Tibial nerve (tissue), 4 donors: ENCODE measurements at places on chromosomes 12 and 14. TPM values are rescaled to one million over a fixed set of nuclear protein-coding genes. Genes with fewer than 3 reads are reported as not detected.

YEATS4 gene
- 55.5 TPM for total RNA-seq

DNA sequence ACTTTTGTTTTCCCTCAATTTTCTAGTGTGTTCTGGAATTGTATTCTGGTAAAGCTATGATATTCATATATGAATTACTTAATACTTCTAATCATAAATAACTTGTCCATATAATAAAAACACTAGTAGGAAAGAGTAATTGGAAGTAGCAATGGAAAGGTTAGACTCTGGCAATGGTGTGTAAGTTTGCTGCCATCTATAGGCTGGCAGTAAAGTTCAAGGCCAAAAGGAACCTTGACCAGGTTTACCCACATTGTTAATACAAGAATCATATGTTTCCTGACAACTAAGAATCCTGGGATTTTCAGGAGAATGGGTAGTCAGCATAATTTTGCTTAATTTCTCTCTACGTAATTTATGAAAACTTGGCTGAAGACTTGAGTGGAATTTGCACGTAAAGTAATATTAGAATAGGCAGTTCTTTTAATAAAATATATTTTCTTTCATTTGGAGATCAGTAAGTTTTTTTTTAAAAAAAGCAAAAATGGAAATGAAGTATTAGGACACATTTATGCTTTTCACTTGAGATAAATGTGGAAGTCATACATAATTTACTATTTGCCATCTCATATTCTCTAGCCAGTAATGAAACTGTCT is 926.7 kb downstream of the GALC start:
- H3K27me3 ChIP-seq, result no peaks in the 10 kb centered on the region
- no peak for DNase-seq
- no peak overlapping the region for H3K4me3 ChIP-seq
- H3K36me3 ChIP-seq, result no peaks in the 10 kb centered on the region
- no peaks in the 10 kb centered on the region for H3K4me1 ChIP-seq

BEST3 gene
- total RNA-seq, result not detected

FAM181A gene
- not detected for total RNA-seq

TMEM63C gene
- total RNA-seq, result not detected

DNA sequence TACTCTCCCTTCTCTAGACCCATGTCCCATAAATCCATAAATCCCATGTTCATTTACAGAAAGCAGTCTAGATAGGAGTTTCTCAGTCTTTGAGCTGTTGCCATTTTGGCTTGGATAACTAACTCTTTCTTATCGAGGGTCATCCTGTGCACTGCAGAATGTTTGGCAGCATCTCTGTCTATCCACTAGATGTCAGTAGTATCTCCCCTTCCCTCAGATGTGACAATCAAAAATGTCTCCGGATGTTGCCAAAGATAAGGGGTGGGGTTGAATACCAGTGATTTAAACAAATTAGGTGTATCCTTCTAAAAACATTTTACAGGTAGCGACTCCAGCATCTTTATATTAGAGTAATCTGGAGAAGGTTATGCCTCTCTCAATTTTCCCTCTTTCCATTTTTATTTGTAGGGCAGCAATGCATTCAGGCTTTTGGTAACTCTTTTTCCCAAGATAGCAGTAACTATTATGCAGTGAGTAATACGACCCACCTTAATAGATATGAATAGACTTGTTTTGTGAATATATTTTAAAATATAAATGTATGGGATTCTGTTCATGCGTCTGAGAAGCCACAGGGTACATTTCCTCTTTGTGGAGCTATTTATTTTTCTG is 100.7 kb downstream of the LRRK2 start:
- no peaks in the 10 kb centered on the region for H3K27me3 ChIP-seq
- no peak for DNase-seq
- no peak overlapping the region for H3K4me3 ChIP-seq
- no peak overlapping the region for H3K27ac ChIP-seq

DNA sequence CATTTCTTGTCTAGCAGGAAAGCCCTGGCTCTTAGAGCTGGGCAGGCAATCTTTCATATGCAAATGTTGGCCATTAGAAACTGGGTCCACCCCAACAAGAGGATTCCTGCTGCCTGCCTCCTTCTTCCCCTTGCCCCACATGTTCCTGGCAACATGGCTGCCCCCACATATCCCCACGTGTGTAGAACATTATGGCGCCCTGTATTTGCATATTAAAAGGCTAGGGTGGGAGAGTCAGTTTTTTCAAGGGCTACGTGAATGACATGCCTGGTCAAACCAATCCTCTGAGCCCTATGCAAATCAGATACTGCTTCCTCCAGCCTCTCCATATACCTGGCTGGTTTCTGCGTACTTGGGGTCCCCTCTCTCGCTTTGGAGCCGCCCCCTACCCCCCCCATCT is 514.0 kb downstream of the FUT8 start:
- H3K4me3 ChIP-seq, result no peak overlapping the region
- H3K27ac ChIP-seq, result no peak overlapping the region
- H3K36me3 ChIP-seq, result no peaks in the 10 kb centered on the region
- no peaks in the 10 kb centered on the region for H3K27me3 ChIP-seq
- no peak for DNase-seq
- H3K4me1 ChIP-seq, result no peaks in the 10 kb centered on the region
